ENCODE measurements at places on chromosomes 2 and 18.

GRCh38 chr2:158021226-158021625 is 80.5 kb upstream of the UPP2 start:
- no peak for DNase-seq

- no peak for DNase-seq
Measured at GRCh38 chr18:67513280-67513679, 3.2 kb downstream of the DSEL start.

- DNase-seq, result no peak
Measured at GRCh38 chr18:70021498-70021897, 73.8 kb upstream of the CD226 start.

GRCh38 chr2:132623096-132623839 is 46.7 kb downstream of the LYPD1 start:
- no peak for DNase-seq

DNA sequence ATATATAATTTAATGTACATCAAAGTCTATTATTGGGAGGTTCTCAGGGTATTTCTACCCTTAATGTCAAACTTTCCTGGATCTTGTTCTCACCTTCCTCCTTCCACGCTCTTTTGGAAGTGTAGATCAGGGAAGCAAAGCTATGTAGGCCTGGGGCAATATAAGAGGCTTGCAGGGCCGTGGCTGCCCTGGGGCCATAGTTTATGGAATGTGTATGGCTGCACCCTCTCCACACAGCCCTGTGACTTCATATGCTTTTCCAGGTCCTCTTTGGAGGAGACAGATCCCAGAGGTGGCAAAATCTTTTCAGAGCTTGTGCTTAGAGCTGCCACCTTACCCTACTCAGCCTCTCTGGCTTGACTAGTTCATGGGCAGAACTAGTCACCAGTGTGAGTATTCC is 82.9 kb downstream of the PLB1 start:
- no peak for DNase-seq

GRCh38 chr18:63903851-63904570 is 3.7 kb upstream of the SERPINB10 start:
- DNase-seq, result no peak

GRCh38 chr18:47574966-47575365 is 323.5 kb upstream of the SKOR2 start:
- no peak for DNase-seq

GRCh38 chr2:168692132-168692744 is 110.2 kb upstream of the NOSTRIN start:
- DNase-seq, result no peak

- no peak for DNase-seq
Measured at GRCh38 chr2:120453635-120453998, 107.7 kb downstream of the INHBB start.

- no peak for DNase-seq
Measured at GRCh38 chr2:98576666-98577312, 31.5 kb downstream of the COA5 start.

- DNase-seq, result no peak
Measured at GRCh38 chr2:203842373-203842772, 25.2 kb upstream of the CTLA4 start.

- DNase-seq, result no peak
Measured at GRCh38 chr2:43227830-43228281, 1.4 kb upstream of the ZFP36L2 start.

DNA sequence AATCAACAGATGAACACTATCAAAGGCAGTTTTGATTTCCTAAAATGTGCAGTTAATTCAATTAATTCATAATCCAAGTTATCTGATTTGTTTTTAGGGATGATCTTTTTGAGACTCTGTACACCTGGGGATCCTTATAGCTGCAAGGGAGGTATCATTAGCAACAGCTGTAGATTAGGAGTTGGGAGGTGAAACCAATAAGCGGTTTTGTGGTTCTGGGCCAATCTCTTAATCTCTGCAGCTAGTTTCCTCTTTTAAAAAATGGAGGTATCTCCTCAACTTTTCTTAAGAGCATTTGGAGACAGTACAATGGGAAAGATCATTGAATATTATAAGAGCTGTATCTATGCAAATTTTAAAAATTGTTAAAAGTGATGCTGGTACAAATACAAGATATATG is 126.0 kb downstream of the MC4R start:
- no peak for DNase-seq

DNA sequence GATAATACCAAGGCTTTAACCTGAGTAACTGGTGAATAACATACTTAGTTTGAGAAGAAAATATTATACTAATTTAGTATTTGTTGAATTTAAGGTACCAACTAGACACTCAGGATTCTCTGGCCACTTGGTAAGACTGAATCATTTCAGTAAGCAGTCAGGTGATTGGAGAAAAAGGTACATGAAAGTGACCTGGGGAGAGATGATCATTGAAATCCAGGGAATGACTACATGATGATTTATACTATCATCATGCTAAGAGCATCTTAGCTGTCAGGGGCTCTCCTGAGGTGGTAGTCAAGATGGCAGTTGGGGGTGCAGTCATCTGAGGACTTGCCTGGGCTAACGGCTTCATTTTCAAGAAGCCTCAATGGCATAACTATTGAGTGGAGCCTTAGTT is 571.2 kb upstream of the ACVR2A start:
- no peak for DNase-seq

DNA sequence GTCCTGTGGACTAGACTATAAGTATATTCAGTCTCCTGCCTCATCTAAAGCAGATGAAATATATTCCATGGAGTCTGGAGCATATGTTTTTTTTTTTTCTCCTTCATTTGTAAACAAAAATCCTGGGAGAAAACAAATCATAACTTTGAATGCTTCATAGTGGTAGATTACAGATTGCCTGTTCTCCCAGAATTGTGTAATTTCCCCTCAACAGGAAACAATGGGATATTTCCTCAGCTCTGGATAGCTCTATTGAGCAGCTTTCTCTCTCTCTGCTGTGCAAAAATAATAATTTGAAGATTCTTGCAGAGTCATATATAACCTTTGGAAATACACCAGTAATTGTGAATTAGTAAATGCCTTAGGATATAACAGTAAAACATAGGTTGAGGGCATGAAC is 1406.6 kb upstream of the ACVR2A start:
- DNase-seq, result no peak

Measured in NCI-H1436 (cell line).